ENCODE measurements at places on chromosomes 3 and 15.

DNA sequence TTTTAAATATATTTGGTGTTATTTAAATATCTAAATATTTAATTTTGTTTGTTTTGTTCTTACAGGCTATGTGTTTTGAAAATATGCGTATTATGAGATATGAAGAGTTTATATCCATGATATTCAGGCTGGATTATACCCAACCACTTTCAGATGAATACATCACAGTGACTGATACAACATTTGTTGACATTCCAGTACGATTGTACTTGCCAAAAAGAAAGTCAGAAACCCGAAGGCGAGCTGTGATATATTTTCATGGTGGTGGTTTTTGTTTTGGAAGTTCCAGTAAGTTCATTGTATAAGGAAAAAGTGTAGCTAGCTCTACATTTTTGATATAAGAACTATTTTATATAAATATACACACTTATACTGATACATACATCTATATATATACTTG lies 6.9 kb downstream of the AADACL2 start:
- DNase-seq, result no peak

DNA sequence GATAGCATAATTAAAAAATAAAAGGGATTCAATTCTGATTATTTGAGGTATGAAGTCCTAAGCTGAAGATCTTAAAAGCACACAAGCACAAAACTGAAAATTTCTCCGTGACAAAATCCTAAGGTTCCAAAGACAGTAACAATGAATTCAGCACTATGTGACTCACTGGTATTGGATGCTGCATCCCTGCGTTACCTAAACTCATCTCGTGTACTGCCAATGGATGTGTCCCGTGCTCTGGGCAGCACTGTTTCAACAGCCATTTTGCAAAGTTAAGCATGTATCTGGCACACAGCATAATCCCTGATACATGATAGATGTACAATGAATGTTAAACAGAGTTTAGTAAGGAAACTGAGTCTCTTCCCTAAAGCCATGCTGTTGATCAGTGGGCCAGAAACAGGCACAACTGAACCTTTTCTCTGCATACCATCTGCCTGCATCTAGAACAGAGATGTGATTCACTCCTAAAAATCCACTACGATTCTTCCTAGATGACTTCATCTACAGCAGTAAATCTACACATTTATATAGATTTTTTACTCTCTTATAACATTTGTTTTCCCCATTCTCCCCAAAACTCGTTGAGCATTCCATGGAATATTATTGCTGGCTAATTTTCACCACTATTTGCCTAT lies 14.3 kb downstream of the SUCLG2 start:
- no peak for DNase-seq

DNA sequence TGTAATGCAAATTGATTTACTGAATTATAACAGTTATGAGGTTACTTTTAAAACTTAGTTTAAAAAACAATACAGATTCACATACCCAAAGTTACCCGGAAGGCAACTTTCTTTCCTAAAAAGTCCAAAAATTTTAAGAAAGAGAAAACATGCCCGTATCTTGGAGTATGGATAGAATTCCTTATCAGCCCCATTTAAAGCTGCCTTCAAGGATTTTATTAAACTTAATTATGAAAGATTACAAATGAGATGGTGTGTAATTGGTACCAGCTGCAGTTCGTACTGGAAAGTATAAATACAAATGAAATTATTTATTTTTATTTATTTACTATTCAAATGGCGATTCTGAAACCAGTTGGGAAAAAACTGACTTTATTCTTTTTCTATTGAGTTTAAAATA lies 39.4 kb downstream of the SATB1 start:
- DNase-seq, result no peak

DNA sequence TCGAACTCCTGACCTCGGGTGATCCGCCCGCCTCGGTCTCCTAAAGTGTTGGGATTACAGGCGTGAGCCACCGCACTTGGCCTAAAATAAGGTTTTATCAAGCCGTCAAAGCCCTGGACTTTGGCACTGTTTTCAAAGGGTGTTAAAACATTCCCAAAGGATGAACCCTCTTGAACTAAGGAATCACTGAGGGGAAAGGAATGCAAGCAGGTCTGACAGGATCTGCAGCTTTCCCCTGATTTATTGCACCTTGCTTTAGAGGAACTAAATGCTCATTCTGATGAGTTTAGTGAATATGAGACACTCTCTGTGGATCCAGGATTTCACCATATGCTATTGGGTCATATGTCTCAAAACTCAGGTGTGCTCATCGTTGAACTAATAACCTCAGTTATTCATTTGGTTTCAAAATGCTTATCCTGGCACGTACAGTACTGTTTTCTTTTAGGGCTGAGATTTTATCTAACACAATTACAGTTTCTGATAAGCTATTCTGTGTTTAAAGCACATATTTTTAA lies 63.0 kb upstream of the TSC22D2 start:
- DNase-seq, result no peak

GRCh38 chr15:72593838-72594237 lies 60.7 kb upstream of the GOLGA6B start:
- DNase-seq, result no peak

All from activated CD8-positive, alpha-beta memory T cell treated with anti-CD3 and anti-CD28 coated beads for 4 hours (primary cell).